Tibial artery (tissue), 4 donors: ENCODE measurements at places on chromosomes 2 and 18.
A peak's percentile ranks its signal among the peaks of the same experiment; 100 is the strongest.

DNA sequence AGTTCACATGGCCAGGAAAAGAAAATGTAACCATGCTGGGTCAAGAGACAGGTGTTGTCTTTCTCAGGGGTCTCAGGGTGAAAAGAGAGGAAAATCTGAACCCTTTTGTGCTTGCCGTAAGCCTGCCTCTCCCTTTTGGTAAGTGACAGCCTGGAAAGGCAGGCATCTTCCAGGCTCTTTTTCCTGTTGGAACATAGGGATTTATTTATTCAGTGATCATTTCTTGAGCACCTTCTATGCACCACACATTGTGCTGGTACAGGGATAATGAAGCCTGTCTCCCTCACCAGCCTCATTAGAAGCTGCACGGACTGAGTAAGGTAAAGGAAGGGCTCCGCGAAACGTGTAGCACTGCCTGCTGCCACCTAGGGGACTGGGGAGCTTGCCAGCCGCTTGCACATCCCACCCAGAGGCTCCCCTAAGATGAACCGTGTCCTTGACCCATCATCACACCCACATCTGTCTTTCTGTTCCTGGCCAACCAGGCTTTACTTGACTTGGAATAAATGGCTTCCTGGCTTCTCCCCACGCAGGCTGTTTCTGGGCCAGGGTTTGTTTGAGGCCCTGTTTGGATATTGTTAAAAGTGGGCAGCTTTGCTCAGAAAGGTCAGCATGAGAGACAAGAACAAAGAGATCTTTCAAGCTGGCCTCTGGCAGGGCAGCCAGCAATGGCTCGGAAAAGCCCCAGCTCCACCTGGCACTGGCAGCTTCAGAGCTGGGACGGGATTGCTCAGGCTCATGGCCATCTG, 73.3 kb upstream of the MCFD2 start:
- peak overlapping the region; percentile 81 for H3K27ac ChIP-seq
- no peak overlapping the region for H3K4me3 ChIP-seq
- no peaks in the 10 kb centered on the region for H3K27me3 ChIP-seq
- peaks cover 61% of the 10 kb centered on the region for H3K4me1 ChIP-seq
- peaks cover 10% of the 10 kb centered on the region for H3K36me3 ChIP-seq

GRCh38 chr2:216679658-216680024, 15.7 kb downstream of the IGFBP5 start:
- H3K4me1 ChIP-seq, result no peaks in the 10 kb centered on the region
- peak overlapping the region; percentile 70 for H3K27ac ChIP-seq
- no peaks in the 10 kb centered on the region for H3K27me3 ChIP-seq
- no peak overlapping the region for H3K4me3 ChIP-seq
- peaks cover 36% of the 10 kb centered on the region for H3K36me3 ChIP-seq

DNA sequence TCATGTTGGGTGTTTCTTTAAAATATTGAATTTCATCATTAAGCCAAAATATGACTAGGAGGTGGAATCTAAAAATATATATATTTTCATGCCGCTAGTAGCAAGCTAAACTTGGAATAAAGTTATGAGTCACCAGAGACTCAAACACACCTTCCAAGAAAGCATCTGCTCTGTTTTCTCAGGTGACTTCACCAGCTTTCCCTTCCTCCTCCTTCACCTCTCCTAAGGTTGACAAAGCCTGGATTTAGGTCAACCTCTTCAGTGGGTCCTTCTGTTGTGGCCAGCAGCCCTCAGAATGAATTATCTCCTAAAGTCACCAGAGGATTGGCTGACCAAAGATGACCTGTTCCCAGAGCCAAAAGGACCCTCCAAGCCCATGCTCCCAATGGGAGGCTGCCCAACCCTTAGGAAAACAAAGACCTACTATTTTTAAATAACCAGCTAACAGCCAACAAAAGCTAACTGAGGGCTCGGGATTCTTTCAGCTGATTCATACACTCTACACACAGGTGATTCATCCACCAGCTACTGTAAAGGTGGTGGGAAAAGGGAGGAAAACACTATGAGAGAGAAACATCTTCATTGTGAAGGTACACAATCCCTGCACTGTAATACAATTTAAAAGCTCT, 113.9 kb downstream of the MYO5B start:
- H3K4me3 ChIP-seq, result no peak overlapping the region
- H3K27me3 ChIP-seq, result no peaks in the 10 kb centered on the region
- DNase-seq, result no peak
- H3K4me1 ChIP-seq, result peaks cover 21% of the 10 kb centered on the region

DNA sequence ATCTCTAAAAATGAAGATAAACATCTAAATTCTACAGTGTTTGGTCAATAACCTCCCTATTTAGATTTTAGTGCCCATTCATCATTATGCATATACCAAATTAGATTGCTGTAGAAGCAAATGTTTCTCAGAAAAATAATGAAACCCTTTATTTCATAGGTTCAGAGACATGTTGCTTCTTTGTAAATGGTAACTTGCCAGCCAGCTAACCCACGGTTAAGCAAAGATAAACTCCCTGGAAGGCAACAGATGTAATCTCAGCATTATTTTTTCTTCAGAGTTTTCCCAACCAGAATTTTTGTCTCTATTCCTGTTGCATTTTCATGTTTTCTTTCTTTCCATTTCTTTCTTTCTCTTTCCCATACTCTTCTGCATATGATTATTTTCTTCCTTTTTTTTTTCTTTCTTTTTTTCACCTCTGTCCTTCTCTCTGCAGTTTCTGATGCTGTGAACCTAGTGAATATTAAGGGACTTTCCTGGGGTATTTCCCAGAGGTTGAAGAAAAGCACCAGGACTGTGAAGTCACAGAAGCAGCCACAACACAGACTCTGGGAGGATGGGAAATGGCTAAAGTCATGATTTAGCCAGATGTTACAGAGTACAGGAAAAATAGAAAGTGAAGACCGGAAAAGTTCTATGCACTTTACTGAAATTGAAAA, 50.0 kb upstream of the DSG1 start:
- no peaks in the 10 kb centered on the region for H3K36me3 ChIP-seq
- H3K4me1 ChIP-seq, result no peaks in the 10 kb centered on the region
- no peak overlapping the region for H3K27ac ChIP-seq

GRCh38 chr18:1965541-1965940, 605.8 kb downstream of the METTL4 start:
- no peaks in the 10 kb centered on the region for H3K27me3 ChIP-seq
- no peak overlapping the region for H3K27ac ChIP-seq
- no peak for DNase-seq
- H3K4me1 ChIP-seq, result no peaks in the 10 kb centered on the region

- peak overlapping the region; percentile 82 for H3K27ac ChIP-seq
- H3K36me3 ChIP-seq, result no peaks in the 10 kb centered on the region
- H3K4me1 ChIP-seq, result peaks cover 16% of the 10 kb centered on the region
- DNase-seq, result peak; percentile 99
- H3K27me3 ChIP-seq, result no peaks in the 10 kb centered on the region
These were observed 14.3 kb downstream of the MALL start for GRCh38 chr2:110101280-110101844.

DNA sequence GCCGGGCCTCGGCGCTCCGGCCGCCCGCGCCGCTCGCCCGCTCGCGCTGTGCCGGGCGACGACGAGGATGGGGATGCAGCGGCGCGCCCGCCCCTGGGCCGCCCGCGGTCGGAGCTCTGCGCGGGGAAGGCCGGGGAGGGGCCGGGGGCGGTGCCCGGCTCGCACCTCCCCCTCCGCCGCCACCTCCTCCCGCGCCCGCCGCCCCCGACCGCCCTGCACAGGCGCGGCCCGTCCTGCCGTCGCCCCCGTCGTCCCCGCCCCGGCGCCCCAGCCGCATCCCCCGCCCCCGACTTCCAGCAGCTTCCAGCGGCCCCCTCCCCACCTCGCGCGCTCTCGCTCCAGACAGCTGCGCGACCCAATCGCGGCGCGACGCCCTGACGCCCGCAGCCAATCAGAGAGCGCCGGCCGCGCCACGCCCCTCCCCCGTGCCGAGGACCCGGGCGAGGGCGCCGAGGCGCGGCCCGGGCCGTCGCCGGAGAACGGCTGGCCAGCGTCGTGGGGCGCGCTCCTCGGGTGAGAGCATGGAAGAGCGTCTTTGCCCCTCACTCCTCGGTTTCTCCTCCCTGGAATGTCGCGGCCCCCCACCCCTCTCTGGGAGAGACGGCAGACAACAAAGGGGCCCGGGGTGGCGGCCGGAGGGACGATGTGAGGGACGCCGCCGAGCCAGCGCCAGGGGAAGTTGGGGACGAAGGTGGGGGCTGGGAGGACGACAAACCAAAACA, at the start of gene MBOAT2:
Gene MBOAT2, minus strand, starts transcription at position 69 of the 722 bp plus-strand sequence. CDS start 70 bp downstream, outside the sequence.
- H3K4me1 ChIP-seq, result peaks cover 23% of the 10 kb centered on the region
- peak within 1 kb of the TSS; percentile 87 for H3K27ac ChIP-seq
- peak within 1 kb of the TSS; percentile 66 for H3K4me3 ChIP-seq
- no peaks in the 10 kb centered on the region for H3K36me3 ChIP-seq

- H3K27me3 ChIP-seq, result peaks cover 39% of the 10 kb centered on the region
- H3K27ac ChIP-seq, result no peak overlapping the region
- no peak for DNase-seq
- H3K4me1 ChIP-seq, result no peaks in the 10 kb centered on the region
- no peak overlapping the region for H3K4me3 ChIP-seq
These were observed 720 bp upstream of the DSC2 start for GRCh38 chr18:31102941-31103340.

- H3K36me3 ChIP-seq, result no peaks in the 10 kb centered on the region
- no peaks in the 10 kb centered on the region for H3K4me1 ChIP-seq
- no peak for DNase-seq
- H3K27ac ChIP-seq, result no peak overlapping the region
- H3K27me3 ChIP-seq, result no peaks in the 10 kb centered on the region
These were observed 110.3 kb upstream of the RMP24 start for GRCh38 chr18:35862119-35862640.

GRCh38 chr2:135525786-135526185, 5.2 kb downstream of the ZRANB3 start:
- H3K4me3 ChIP-seq, result no peak overlapping the region
- DNase-seq, result no peak
- no peaks in the 10 kb centered on the region for H3K27me3 ChIP-seq
- no peaks in the 10 kb centered on the region for H3K36me3 ChIP-seq
- H3K4me1 ChIP-seq, result peaks cover 6% of the 10 kb centered on the region
- H3K27ac ChIP-seq, result no peak overlapping the region
